Stimulated activated CD8-positive, alpha-beta memory T cell treated with anti-CD3 and anti-CD28 coated beads, Interleukin-7, amount 100 ng/mL, for 48 hours (primary cell): ENCODE measurements at places on chromosomes 11 and 22.

DNA sequence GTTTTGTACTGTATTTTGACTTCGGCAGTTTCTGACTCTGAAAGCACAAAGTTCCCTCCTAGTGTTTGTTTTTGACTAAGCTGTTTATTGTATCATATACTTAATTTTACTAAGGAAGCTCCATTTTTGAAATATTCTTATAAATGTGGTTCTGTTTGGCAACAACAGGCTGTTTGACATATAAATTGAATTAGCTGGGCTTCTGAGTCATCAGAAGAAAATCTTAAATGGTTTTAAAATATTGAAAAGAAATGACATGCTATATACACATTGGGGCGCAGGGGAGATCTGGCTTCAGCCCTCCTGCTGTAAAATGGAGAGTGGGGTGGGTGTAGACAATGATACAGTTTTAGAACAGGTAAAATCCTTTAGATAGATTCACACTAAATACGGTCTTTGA is 38.6 kb downstream of the SHISA8 start:
- no peak for DNase-seq

GRCh38 chr22:46193898-46194310 is 43.6 kb downstream of the PPARA start:
- DNase-seq, result no peak

GRCh38 chr11:6586434-6587359 is 16.7 kb downstream of the RRP8 start:
- no peak for DNase-seq

- no peak for DNase-seq
Measured at GRCh38 chr11:59173080-59173963, 1.4 kb downstream of the DTX4 start.

DNA sequence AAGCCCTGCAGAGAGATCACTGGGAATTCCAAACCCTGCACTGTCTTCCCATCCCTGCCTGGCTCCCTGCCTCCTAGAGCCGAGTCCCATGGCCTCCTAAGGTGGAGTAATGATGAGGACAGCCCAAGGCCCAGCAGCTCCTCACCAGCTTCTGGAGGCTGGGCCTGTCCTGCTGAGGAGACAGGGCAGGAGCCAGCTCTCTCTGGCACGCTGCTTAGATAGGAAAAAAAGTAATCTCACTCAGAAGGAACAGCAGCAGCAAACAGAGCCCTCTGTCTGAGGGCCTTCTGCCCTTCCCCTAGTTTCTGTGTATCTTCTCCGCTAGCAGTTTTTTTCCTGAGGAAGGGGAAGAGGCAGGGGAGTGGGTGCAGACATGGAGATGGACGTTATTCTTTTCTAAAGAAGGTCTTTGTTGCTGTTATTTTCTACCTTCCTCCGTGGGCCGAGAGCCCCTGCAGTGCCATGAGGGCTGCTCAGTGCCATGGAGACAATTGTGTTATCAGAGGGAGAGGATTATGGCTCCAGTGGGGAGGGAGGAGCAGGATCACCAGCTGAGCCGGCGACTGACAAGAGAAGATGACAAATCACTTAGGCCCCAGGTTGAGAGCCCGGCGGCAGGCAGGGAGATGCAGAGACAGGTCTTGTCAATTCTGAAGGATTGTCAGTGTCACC is 315.3 kb downstream of the BUD13 start:
- DNase-seq, result no peak

GRCh38 chr22:40654522-40655167 is 18.1 kb upstream of the MRTFA start:
- DNase-seq, result no peak

GRCh38 chr22:40314041-40314440 is 32.3 kb upstream of the ADSL start:
- no peak for DNase-seq
